Kidney glomerular epithelial cell (primary cell): ENCODE measurements at places on chromosomes 3 and 15.

- DNase-seq: no peak
Measured at GRCh38 chr3:4582624-4583023, 89.5 kb downstream of the ITPR1 start.

DNA sequence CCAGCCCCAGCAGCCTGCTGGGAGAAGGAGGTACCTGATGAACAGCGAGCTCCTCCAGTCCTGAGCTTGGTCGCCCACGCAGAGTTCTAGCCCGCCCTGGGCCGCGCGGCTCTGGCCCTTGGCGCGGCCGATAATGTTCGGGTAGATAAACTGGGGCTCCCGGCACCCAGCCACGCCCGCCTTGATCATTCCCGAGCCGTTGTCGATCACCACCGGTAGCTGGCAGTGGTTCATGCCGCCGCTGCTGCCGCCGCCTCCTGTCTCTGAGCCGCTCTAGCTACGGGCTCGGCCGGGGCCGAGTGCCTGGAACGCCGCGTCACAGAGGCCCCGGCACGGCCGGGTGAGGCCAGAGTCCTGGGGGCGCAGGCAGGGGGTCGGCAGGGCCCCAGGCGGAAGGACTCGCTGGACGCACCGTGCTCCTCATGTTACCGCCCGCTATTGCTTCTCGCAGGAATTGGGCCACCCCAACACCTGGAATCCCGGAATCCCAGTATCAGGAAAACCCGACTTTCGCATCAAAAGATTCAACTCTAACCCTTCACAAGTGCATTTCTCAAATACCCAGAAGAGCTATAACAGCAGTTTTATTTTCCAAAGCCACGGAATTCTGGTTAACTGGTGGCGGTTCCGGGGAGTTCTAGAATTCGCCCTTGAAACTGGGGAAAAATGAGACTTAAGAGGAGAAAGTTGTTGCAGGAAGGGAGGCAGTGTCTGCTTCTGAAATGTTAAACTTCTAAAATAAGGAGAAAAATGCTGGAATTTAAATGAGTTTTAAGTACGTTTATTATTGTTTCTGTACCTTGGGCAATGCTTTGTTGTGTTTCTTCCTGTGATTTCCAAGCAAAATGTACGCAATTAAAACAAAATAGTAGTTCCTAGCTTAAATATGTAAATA lies at the start of gene ACTRT3:
Gene ACTRT3, minus strand, starts transcription at position 275 of the 895 bp plus-strand sequence. Its CDS starts 41 bp downstream, at position 234.
- DNase-seq: peak; percentile 61

GRCh38 chr3:35966629-35967464 lies 327.5 kb downstream of the ARPP21 start:
- no peak for DNase-seq

DNA sequence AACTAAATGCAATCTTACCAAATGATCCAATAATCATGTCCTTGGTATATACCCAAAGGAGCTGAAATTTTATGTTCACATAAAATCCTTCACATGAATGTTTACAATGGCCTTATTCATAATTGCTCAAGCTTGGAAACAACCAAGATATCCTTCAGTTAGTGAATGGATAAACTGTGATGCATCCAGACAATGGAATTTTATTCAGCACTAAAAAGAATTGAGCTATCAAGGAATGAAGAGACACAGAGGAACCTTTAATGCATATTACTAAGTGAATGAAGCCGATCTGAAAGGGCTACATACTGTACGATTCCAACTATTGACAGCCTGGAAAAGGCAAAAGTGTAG lies 168.4 kb downstream of the PDE8A start:
- DNase-seq: no peak

DNA sequence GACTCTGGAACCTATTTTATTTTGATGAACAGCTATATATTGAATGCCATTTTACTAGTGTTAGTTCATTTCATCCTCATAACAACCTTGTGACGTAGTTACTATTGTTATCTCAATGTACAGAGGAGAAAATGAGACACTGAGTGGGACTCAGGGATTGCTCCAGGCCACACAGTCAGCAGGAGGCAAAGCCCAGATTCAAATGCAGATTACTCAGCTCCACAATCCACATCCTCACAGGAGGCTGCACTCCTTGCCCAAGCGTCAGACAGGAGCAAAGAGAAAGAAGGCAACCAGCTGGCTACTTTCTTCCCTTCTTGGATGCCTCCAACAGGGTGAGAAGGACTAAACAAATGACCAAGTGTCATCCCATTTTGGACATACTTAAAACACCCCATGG lies 92.0 kb upstream of the CCDC54 start:
- no peak for DNase-seq

DNA sequence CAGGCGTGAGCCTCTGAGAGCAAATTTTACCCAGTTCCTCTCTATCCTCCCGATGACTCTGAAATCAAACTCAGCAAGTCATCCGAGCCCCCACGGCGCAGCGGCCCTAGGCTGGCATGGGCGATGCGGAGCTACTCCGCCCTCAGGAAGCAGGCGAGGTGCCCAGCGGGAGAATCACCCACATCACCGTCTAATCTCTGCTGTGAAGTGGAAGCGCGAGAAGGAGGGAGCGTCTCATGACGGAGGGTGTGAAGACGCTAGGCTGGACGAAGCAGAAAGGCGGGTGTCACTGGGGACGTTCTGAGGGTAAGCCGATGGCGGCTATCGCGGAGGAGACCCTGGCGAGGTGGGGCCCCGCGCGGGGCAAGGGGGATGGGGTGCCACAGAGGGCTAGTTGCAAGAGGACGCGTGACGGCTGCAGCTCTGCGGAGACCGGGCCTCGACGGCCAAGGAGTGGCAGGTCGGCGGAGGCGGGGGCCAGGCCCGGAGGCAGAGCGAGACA lies 9.1 kb upstream of the GNAI2 start:
- DNase-seq: no peak

DNA sequence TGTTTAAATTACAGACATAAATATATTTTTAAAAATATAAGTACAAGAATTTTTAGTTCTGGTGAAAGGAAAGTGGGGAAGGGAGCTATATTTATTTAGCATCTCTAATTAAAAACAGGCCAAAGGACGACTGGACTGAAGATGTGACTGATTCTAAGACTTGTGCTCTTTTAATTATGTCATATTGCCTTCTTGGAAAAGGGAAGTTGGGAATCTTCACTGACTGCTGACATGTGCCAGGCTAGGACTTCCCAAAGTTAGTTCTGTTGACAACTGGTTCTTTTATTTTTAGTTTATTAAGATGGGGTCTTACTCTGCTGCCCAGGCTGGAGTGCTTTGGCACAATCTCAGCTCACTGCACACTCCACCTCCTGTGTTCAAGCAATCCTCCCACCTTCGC lies 13.5 kb downstream of the CNOT10 start:
- DNase-seq: no peak

GRCh38 chr3:42805141-42805821 lies 991 bp upstream of the HIGD1A start:
- no peak for DNase-seq

- DNase-seq: peak; percentile 64
Measured at GRCh38 chr15:85785887-85786780, 8.6 kb downstream of the KLHL25 start.

- DNase-seq: peak; percentile 49
Measured at GRCh38 chr15:91849749-91850161, 3.8 kb upstream of the SLCO3A1 start.

- DNase-seq: peak; percentile 71
Measured at GRCh38 chr3:14925729-14926591, 21.4 kb upstream of the NR2C2 start.

DNA sequence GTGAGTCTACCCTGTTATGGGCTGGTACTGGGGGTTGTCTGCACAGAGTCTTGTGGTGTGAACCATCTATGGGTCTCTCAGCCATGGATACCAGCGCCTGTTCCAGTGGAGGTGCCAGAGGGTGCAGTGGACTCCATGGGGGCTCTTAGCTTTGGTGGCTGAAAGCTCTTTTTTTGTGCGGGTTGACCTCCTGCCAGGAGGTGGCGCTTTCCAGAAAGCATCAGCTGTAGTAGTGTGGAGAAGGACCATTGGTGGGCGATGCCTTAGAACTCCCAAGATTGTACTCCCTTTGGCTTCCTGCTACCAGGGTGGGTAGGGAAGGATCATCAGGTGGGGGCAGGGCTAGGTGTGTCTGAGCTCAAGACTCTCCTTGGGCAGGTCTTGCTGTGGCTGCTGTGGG lies 602.6 kb downstream of the RSL24D1 start:
- DNase-seq: no peak

- peak; percentile 87 for DNase-seq
Measured at GRCh38 chr15:77083381-77084160, 12.7 kb upstream of the TSPAN3 start.

GRCh38 chr3:53680028-53680427 lies 166.2 kb downstream of the CHDH start:
- no peak for DNase-seq

DNA sequence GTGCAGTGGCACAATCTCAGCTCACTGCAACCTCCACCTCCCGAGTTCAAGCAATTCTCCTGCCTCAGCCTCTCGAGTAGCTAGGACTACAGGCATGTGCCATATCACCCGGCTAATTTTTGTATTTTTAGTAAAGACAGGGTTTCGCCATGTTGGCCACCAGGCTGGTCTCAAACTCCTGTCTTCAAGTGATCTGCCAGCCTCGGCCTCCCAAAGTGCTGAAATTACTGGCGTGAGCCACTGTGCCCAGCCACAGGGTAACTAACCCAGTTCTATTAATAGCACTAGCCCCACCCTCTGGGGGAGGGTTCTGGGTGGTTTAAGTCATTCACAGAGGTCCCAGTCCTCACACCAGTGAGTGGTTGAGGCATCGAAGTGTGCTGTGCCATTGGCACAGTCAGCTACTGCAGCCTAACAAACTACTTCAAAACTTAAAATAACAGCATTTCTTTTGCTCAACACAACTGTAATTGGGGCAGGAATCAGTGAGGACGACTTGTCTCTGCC lies 44.0 kb downstream of the RHCG start:
- DNase-seq: no peak

DNA sequence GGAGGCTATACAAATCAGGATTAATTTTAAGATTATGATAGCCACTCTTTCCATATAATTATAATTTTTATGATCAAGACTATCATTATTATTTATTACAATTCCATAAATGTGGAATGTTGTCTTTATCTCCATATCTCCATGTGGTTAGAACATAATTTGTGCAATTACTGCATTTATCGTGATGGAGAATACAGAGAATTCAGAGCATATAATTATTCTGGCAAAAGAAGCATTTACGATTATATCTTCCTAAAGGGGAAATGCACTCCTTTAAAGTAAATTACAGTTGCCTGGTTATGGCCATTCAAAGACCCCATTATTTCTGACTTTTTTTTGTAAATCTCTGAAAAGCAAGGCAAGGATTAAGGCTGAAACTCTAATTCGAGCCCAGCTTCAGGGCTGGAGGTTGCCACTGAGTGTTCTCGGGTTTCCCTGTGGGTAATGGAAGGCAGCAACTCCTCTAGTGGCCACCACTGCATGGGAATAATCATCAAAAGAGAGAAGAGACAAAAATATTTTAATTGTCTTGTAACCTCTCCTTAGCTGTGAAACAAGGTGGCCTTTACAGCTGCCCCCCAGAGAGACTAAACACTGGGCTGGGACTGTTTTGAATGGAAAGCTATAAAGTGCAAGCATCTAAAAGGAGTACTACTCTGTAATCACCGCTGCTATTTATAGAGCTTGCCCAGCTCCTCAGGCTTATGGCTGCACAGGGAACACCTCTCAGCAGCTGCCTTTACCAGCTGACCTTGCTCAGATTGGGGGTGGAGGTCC lies 59.8 kb upstream of the PRTG start:
- DNase-seq: no peak

- DNase-seq: no peak
Measured at GRCh38 chr3:103803787-103804186, 1369.0 kb downstream of the ZPLD1 start.

DNA sequence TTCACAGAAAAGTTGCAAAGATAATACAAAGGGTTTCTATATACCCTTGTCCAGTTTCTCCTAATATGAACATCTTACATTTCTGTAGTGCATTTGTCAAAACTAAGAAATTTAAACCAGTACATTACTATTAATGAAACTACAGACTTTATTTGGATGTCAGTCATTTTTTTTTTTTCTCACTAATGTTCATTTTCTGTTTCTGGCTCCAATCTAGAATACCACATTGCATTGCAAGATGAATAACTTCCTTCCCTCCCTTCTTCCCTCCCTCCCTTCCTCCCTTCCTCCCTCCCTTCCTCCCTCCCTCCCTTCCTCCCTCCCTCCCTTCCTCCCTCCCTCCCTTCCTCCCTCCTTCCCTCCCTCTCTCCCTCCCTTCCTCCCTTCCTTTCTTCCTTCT lies 509.2 kb upstream of the MCTP2 start:
- no peak for DNase-seq

GRCh38 chr15:35141743-35142471 lies 56.8 kb upstream of the NANOGP8 start:
- DNase-seq: peak; percentile 43

- DNase-seq: no peak
Measured at GRCh38 chr3:5221701-5222100, 34.2 kb downstream of the EDEM1 start.
